Bronchial smooth muscle cell (primary cell): ENCODE measurements at places on chromosomes 5 and 9. TPM values are rescaled to one million over a fixed set of nuclear protein-coding genes. Genes with fewer than 3 reads are reported as not detected.

DMXL1 gene
- 17.5 and 37.4 TPM in 2 replicates for total RNA-seq

FCN1 gene
- not detected in 2 replicates for total RNA-seq

PCDHA3 gene
- total RNA-seq, result 0.32 and 0.34 TPM in 2 replicates

DMRT2 gene
- not detected in 2 replicates for total RNA-seq

GFRA3 gene
- 0.09 TPM in 1 of 2 replicates, not detected in the other for total RNA-seq

SPAG8 gene
- total RNA-seq, result 1.5 and 1.6 TPM in 2 replicates
